ENCODE measurements at places on chromosomes 4 and X. TPM values are rescaled to one million over a fixed set of nuclear protein-coding genes. Genes with fewer than 3 reads are reported as not detected.
A peak's percentile ranks its signal among the peaks of the same experiment; 100 is the strongest.

- no peak for DNase-seq
Observed at GRCh38 chr4:106993827-106994226, 42.3 kb downstream of the DKK2 start.

Gene GPRASP1
- 3.7 TPM for total RNA-seq

DNA sequence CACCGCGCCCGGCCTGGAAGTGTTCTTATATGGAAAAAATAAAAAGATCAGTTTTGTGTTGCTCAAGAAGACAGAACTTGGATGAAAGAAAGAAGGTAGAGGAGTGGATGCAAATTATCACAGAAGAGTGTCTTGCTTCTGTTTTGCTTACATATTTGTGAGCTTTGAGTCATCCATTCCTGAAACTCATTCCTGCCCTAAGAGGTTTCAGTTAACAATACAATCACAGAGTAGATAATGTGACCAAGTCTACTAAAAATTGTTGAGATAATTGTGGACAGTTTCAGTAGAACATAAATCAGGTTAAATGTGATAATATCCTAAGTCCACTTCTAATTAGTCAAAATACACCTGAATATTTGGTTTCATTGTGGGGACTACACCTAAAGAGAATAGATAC lies 26.4 kb upstream of the LRCH2 start:
- no peak for DNase-seq

- DNase-seq = no peak
Observed at GRCh38 chr4:111793433-111794091, 351.7 kb upstream of the FAM241A start.

DNA sequence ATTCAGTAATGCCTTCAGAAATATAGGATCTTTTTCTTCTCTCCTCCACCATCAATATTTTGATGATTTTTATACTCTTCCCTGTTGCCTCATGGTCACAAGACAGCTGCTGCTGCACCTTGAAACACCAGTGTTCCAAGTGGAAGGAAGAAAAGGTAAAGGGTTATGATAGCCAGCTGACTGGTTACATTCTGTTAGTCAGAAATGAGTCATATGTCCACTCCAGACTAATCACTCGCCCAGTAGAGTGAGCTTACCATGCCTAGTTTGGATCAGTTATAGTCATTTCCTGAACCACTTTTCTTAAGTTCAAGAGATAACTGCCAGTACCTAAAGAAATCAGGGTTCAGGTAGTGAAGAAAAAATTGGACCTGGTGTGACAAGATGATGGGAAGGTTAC lies 532.3 kb upstream of the SMIM31 start:
- DNase-seq = no peak

DNA sequence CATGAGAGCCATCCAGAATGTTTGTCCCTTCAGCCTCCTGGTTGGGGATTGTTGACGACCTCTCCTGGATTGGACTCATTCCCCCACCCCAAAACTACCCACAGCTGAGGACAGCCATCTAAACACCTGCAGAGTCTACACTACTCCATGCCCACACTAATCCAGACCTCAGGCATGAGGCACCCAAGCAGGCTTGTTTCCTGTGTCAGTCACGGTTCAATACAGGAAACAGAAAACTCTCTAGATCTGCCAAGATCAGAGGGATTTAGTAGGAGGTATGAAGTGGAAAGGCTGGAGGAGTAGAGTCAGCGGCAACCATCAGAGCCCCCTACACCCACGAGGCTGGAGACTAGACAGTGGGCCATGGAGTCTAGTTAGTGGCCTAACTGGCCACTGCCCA lies 37.7 kb downstream of the HAND2 start:
- DNase-seq = no peak

DNA sequence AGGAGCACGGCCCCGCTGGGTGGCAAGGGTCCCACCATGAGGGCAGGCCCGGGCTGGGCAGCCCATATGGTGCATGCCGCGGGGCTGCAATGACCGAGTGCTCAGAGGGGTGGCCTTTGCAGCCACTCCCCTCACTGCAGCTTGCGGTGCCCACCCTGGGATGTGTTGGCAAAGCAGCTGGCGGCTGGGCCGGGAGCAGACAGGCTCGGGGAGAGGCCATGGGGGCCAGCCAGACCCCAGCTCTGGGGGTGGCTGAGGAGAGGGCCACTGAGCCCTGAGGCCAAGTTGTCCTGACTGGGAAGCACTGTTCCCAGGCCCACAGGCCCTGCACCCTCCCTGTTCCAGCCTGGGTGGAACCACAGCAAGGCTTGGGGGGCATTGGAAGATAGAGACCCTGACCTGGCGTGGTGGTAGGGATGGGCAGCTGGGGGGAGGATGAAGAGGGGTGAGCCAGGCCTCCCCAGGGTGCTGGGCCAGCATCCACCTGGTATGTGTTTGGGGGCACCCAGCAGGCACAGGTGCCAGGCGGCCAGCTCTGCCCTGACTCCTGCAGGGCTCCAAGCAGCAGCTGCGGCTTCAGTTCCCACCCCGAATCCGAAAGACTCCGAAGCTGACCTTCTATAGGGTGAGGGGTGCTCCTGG lies 18.4 kb upstream of the RNF4 start:
- DNase-seq = no peak

DNA sequence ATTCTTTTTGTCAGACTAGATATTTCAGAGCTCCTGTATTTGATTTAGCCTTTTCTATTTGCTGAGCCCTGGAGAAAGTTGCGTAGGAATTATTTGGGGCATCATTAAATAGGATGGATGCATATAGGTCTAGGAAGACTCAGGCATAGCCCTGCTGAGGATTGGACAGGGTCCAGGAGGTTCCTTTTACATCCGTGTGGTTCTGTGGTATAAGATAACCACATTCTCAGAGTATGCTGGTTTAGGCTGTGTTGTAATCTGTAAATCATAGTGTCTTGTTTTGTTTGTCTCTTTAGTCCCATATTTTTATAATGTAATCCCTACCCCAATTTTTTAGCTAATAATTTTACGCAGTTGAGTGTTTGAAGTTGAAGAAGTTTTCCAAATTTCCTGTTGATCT lies 513.7 kb downstream of the RPA4 start:
- DNase-seq = no peak

- DNase-seq = no peak
Observed at GRCh38 chr4:105276361-105277104, 129.9 kb downstream of the TET2 start.

DNA sequence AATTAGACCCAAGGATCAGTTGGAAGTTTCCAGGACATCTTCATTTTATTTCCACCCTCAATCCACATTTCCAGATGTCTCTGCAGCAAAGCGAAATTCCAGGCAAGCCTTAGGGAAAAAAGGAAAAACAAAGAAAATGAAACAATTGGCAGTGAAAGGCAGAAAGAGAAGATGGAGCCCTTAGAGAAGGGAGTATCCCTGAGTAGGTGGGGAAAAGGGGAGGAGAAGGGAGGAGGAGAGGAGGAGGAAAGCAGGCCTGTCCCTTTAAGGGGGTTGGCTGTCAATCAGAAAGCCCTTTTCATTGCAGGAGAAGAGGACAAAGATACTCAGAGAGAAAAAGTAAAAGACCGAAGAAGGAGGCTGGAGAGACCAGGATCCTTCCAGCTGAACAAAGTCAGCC lies at the start of gene PLP1:
TSS of gene PLP1 (plus strand) at position 295 of the 400 bp plus-strand sequence. CDS start 156 bp downstream, outside the sequence.
- DNase-seq = no peak

GRCh38 chrX:153673428-153674218 lies at the start of gene PNCK:
Gene PNCK, minus strand, starts transcription at chrX:153673813. Its CDS starts 737 bp downstream, at chrX:153673076.
- peak; percentile 59 for DNase-seq

GRCh38 chrX:13836575-13836974 lies 19.7 kb upstream of the GPM6B start:
- DNase-seq = no peak

Gene MSANTD1
- total RNA-seq = 2.5 TPM

Gene TMEM150C
- total RNA-seq = 32.8 TPM

Gene RTL5
- 9.9 TPM for total RNA-seq

Gene CT47B1
- not detected for total RNA-seq

DNA sequence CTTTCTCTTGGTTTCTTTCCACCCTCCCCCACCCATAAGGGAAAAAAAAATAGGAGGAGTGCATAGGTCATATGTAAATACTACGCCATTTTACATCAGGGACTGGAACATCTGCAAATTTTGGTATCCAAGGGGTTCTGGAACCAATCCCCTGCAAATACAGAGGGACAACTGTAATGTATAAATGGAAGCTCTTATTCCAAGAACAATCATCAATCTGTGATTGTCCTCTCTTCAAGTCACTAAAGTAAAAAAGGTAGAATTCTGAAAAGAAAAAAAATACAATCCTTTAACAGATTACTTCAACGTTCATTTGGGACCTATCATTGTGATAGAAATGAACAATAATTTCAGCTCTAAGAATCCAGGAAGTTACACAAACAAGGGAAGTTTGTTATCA lies 13.6 kb downstream of the PPA2 start:
- no peak for DNase-seq

- DNase-seq = no peak
Observed at GRCh38 chrX:45795546-45795945, 594.9 kb upstream of the DIPK2B start.

Gene SRPX
- total RNA-seq = 2.0 TPM

- DNase-seq = no peak
Observed at GRCh38 chr4:161249779-161250440, 913.9 kb downstream of the FSTL5 start.

- no peak for DNase-seq
Observed at GRCh38 chr4:24858026-24858425, 54.8 kb downstream of the CCDC149 start.

DNA sequence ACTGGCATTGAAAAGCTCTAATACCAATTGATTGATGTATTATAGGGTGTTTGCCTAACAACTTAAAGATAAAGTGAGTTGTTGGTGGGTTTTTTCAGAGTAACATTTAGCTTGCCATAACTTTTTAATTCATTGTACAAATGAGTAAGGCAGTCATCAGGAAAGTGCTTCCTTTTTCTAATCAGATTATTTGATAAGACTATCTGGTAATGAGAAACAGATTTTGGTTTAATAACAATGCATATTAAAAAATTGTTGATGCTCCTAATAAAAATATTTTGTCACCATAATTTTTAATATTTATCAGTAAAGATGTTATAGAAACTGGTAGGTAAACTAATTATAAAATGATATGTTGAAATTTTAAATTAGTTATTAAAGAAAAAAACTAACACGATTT lies 51.3 kb downstream of the BLTP1 start:
- no peak for DNase-seq

- peak; percentile 70 for DNase-seq
Observed at GRCh38 chr4:157895205-157895604, 277.6 kb downstream of the GASK1B start.

DNA sequence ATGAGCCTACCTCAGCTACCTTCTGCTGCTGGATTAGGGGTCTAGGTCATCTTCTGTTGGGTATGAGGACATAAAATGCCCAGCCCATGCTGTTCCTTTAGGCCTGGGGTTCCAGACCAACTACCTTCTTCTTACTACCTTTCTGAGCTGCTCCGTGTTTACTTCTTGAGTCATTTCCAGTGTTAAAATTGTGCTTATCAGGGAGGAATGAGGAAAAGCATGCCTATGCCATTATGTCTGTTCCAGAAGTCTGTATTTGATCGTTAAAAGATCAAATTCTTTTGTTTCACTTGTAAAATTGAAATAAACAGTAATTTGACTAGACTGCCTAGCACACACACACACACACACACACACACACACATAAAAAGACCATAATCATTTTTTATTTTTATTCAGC lies 1912.7 kb upstream of the TENM3 start:
- DNase-seq = no peak

DNA sequence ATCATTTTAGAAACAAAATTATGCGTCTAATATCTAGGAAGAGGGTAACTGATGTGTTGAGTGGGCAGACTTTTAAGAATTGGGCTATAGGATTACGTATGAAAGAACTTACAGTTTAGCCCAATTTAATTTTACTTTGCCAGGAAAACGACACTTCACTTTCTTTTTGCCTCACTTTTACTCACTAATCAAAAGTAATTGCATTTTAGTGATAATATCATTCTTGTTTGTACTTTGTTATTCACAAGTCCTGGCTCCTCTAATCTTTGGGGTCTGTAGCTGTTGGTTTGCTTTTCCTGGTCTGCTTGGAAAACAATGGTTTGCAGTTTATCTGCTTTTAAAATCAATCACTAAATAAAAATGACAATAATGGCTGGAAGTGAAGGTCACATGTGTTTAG lies 2.9 kb upstream of the ARX start:
- DNase-seq = no peak

Gene RAB9B
- 0.20 TPM for total RNA-seq

Gene LGI2
- total RNA-seq = 7.3 TPM

DNA sequence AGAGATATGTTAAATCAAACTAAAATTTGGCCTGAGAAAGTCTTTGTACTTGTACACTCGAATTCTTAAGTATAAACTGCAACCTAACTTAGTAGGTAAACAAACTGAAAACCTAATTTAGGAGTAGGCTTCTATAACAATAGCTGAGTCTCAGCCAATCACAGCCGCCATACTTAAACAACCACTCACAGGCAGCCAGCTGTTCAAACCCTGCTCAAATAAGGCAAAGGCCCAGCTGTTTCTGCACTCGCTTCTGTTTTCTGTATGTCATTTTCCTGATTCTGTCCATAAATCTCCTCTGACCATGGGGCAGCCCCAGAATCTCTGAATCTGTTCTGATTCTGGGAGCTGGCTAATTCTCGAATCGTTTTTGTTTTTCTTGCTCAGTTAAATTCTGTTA lies 7.8 kb upstream of the PLS3 start:
- no peak for DNase-seq

DNA sequence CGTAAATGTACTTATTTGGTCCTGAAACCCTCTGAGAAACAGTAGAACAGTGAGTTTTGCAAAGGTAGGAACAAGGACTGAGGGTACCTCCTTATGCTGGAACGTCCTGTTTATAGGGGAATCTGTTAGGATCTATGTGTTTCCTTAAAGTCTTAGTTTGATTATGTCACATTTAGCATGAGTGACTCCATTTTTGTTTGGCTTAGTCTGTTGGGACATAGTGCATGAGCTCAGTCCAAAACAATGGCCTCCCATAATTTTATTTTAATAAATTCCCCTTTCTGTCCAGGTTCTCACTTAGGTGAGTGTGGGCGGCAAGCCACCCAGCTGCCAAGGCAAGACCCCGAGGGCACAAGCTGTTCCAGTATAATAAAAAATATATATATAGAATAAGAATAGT lies 27.7 kb downstream of the HTT-AS start:
- no peak for DNase-seq

GRCh38 chrX:38126179-38126578 lies 94.5 kb downstream of the SRPX start:
- no peak for DNase-seq

- no peak for DNase-seq
Observed at GRCh38 chr4:119632216-119632615, 3.6 kb upstream of the PDE5A start.

- peak; percentile 97 for DNase-seq
Observed at GRCh38 chr4:15956179-15956850, 6.7 kb downstream of the FGFBP2 start.

Gene DRP2
- total RNA-seq = 0.28 TPM

- DNase-seq = no peak
Observed at GRCh38 chrX:112672788-112673560, 6.8 kb downstream of the LHFPL1 start.
